ENCODE measurements at places on chromosomes 2 and 18.
A peak's percentile ranks its signal among the peaks of the same experiment; 100 is the strongest.

DNA sequence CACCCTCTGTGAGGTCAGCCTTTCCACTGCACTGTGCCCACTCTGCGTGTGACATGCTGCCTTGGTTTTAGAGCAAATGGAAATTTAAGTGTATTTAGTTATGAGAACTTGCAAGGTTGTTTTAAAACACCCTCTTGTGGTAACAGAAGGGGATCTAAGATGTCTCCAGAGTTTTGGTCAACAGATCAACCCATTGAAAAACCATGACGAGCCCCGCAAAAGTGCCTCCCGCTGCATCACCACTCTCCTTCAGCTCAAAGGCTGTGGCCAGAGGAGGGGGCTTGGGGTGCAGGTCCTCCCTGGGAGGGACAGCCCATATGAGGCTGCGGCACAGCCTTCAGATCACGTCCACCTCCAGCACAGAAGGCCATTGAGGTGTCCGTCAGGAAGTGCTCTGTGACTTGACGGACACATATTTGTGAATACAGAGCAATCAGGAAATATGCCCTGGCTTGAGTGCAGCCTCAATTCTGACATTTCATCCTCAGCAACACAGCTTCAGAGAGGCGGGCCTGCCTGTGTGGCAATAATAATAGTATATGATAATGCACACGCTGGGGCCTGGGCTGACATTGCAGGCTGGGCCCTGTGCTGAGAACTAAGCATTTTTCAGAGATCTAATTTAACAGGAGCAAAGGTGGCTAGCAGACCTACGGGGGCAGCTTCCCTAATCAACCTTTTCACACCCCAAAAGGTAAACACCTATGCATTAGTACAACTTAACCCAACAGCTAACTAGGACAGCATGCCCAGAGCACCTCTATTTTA is 213.9 kb downstream of the ANAPC1 start:
- DNase-seq = no peak

GRCh38 chr2:33958591-33958990 is 359.5 kb upstream of the FAM98A start:
- DNase-seq = no peak

DNA sequence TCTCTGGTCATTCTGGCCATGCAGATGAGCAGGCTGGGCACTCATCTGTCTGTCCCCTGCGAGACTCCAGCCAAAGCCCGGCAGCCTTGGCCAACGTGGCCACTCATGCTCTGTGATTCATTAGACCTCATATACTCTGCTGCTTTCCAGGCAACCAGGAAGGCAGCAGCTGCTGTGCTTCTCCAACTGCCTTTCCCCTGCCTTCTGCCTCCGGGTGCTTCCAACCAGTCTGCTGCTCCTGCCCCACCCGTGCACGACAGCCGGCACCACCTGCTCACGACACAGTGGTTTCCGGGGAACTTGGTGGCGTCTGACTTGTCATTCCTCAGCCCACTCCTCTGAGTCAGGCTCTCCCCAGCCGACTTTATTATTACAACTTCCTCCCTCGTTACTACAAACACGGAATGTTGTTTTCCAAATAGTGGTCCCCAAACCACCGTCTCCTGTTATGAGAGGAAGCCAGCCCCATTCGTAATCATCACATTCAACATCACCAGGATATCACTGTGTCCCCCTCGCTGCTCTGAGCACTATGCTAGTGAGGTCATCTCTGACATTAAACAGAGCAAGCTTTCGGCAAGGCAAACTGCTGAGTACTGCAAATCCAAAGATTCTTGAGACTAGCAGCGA is 392.4 kb downstream of the ALK start:
- DNase-seq = peak; percentile 7

DNA sequence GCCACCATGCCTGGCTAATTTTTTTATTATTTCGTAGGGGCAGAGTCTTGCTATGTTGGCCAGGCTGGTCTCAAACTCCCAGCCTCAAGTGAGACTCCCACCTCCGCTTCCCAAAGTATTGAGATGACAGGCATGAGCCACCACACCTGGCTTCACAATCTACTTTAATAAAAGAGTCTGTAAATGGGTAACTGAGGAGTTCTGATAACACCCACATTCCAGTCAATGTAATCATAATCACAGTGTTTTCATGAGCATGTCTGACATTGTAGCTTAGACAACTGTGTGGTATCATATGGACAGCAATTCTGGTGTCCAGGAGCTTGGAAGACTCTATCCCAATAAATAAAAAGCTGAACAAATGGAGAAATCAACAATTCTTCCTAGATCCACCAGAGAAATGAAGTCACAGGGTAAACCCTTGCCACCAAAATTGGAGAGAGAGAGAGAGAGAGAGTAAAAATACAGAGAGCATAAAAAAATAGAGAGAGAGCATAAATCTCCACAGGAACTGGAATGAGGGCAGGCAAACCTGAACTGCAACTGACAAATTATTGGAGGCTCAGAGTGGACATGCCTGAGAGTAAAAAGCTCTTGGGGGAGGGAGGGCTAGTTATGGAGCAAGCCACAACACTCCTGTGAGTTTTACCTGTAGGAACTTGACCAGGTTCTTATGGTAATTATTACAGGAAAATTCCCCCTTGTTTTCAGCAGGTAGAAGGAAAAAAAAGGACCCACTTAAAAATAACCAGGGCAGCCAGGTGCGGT is 12.4 kb upstream of the NBEAL1 start:
- no peak for DNase-seq

DNA sequence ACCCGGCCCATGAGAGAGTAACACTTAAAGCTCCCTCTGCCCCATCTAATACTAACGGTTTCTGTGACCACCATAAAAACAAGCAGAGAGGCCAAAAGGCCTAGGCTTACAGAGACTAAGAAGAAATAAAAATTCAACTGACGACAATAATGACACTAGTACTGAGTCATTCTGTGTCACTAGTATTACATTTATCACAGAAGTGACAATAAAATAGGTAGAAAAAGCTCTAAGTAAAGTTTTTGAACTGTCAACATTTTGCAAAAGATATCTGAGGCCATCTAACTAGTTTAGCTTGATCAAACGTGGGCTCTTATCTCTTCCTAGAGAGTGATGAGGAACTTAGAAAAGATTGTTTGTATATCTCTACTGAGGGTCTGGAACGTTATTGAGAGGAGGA is 35.6 kb downstream of the AP1S3 start:
- DNase-seq = no peak

- no peak for DNase-seq
Observed at GRCh38 chr2:219385958-219386520, 1.7 kb downstream of the DNPEP start.

DNA sequence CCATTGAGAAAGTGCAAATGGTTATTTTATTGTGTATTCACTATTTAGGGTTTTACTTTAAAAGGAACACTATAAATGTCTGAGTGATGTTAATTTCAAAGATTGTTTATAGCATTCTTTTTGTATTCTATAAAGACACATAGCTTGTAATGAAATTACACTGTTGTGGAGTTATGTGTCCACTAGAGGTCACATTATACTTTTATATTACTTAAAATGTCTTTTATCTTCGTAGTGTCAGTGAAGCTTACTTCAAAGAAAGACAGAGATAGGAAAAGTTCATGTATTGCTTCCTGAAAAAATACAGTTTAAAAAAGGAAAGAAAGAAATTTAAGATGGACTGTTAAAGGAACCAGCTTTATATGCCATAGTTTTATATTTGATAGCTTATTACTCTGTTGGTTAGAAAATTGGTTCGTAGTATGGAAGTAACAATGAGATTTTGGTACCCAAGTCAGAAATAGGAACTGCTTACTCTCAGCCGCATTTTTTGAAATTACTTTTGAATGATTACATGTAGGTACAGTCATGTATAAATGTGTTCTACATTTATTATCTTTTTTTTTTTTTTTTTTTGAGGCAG is 20.5 kb downstream of the APLF start:
- DNase-seq = no peak

GRCh38 chr2:172912266-172912665 is 163.4 kb upstream of the MAP3K20 start:
- DNase-seq = no peak

DNA sequence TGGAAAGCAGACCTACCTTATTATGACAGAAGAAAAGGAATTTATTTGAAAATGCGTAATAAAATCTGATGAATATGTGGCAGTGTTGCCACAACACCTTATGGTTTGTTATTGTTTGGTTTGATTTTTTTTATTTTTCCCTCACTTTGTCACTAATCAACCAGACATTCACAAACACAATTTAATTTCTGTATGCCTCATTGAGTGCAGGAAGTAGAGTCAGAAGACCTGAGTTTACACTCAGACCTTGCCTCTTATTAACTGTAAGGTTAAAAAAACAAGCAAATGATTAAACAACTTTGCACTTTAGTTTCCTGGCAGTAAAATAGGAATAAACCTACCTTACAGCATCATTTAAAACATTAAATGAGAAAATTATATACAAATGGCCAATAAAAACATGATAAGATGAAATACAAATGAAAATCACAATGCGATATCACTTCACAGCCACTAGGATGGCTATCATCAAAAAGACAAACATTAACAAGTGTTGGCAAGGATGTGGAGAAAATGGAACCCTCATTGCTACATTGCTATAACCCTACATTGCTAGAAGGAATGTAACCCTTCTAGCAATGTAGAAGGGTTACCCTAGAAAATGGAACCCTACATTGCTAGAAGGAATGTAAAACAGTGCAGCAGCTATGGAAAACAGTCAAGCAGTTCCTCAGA is 3.3 kb downstream of the SESTD1 start:
- no peak for DNase-seq

DNA sequence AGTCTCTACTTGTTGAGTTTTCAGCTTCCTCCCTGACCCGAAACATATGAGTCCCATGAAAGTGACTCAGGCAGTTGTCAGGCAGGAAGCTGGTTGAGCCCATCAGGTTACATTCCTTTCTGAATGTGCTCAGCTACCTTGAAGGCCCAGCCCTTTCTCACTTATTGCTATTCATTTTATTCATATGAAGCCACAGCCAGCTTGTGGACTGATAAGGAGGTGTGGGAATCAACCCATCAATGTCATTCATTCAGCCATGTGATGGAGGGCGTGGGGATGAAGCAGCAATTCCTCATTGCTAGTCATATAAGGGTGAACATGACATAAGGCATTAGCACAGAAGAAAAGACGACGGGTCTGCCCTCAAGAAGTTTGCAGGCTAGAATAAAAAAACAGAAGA is 5.3 kb upstream of the VPS4B start:
- DNase-seq = peak; percentile 8

DNA sequence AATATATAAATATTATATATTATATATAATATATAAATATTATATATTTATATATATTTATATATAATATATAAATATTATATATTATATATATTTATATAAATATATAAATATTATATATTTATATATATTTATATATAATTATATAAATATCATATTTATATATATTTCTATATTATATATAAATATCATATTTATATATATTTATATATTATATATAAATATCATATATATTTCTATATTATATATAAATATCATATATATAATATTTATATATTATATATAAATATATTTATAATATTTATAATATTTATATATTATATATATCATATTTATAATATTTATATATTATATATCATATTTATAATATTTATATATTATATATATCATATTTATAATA is 321.4 kb downstream of the CDH2 start:
- DNase-seq = no peak

DNA sequence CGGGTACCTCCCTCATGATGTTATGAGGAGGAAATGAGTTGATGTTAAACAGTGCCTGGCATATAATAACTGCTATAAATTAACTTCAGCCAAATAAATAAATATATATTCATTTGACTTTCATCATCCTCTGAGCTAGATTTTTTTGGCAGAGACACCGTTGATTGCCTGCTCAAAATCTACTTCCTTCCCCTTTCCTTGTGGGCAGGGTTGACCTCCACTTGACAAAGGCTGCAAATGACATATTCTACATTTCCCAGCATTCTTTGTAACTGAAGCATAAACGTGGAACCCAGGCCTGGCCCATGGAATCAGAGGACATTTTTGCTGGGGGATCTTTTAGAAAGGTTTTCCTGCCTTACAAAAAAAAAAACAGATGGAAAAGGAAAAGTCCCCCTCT is 177.8 kb downstream of the TXNL1 start:
- DNase-seq = no peak

- DNase-seq = no peak
Observed at GRCh38 chr18:45493830-45494229, 121.4 kb upstream of the SLC14A2 start.

DNA sequence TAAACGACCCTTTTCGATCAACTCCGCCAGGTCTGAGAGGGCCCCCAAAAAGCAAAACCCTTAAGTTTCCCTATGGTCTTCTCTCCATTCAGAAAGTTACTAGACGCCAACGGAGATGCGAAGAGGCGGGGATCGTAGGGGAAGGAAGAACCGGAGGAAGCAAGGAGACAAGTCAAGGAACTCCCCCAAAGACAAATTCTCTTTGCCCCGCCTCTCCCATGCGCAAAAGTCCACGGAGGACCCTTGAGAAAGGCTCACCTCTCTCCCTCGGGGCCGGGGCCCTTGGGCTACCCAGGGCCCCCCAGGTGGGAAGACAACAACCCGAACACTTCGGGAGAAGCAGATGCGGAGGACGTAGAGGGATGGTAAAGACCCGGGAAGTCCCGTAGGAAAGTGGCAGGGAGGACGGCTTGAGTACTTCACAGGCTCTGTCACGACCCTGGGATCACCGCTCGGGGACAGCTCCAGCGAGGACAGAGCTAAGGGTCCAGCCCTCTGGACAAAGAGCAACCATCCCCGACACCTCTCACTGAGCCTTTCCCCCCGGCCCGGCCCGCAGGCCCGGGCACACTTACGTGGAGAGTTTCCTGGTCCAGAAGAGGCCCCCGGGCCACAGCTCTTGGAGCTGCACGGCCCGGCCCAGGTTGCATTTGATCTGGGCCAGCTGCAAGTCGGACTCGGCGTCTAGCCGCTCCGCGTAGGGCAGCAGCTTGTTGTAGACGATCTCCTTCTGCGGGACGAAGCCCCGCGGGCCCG is 647 bp downstream of the PSME4 start:
- no peak for DNase-seq

- no peak for DNase-seq
Observed at GRCh38 chr2:74762789-74763188, 71.1 kb upstream of the HK2 start.

- DNase-seq = no peak
Observed at GRCh38 chr2:235727174-235727573, 233.3 kb downstream of the AGAP1 start.

DNA sequence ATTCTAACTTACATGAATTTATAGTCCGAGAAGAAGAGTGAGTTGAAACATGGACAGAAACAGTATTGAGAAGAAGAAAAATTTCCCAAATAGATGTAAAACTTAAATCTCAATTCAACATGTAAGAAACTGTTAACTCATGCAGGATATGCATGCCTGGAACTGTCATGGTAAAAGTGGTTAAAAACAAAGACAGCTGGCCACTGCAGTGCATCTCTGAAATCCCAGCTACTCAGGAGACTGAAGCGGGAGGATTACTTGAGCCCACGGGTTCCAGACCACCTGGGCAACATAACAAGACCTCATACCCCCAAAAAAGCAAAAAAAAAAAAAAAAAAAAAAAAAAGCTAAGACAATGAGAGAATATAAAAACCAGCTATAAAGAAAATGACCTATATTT is 93.0 kb upstream of the TTC27 start:
- no peak for DNase-seq

GRCh38 chr2:121635371-121635770 is 13.9 kb downstream of the CLASP1 start:
- DNase-seq = no peak

- DNase-seq = no peak
Observed at GRCh38 chr18:31103423-31103822, 1.2 kb upstream of the DSC2 start.
